ENCODE measurements at places on chromosomes 13 and 19. TPM values are rescaled to one million over a fixed set of nuclear protein-coding genes. Genes with fewer than 3 reads are reported as not detected.

The BRME1 gene
- total RNA-seq = 0.95 TPM

The FBXL3 gene
- total RNA-seq = 62.3 TPM

The LAIR2 gene
- not detected for total RNA-seq

The CD209 gene
- total RNA-seq = 13.5 TPM

The ZSCAN1 gene
- not detected for total RNA-seq

The ATP8B3 gene
- 0.88 TPM for total RNA-seq

The LIM2 gene
- not detected for total RNA-seq

The GNG7 gene
- total RNA-seq = 1.3 TPM

The KLK15 gene
- not detected for total RNA-seq

The FAM216B gene
- total RNA-seq = not detected

The SIX5 gene
- total RNA-seq = 7.9 TPM

The HCN2 gene
- 0.13 TPM for total RNA-seq

The PODNL1 gene
- not detected for total RNA-seq

The ZNF208 gene
- total RNA-seq = 14.9 TPM

The SELENOV gene
- not detected for total RNA-seq

The FSTL3 gene
- 120 TPM for total RNA-seq

The CYP4F11 gene
- 0.60 TPM for total RNA-seq

The RSPH6A gene
- 0.24 TPM for total RNA-seq

The RHPN2 gene
- total RNA-seq = 5.7 TPM

The SLAIN1 gene
- 1.3 TPM for total RNA-seq

The SIN3B gene
- 43.1 TPM for total RNA-seq

The IGFL2 gene
- not detected for total RNA-seq

The TRIM28 gene
- total RNA-seq = 155 TPM

The CYP4F8 gene
- not detected for total RNA-seq

The KLK10 gene
- total RNA-seq = not detected

The PTH2 gene
- total RNA-seq = not detected

The ANKRD24 gene
- 1.2 TPM for total RNA-seq

The KRTDAP gene
- total RNA-seq = not detected

The RNF225 gene
- total RNA-seq = not detected

The ATP8A2 gene
- not detected for total RNA-seq

The RGL3 gene
- total RNA-seq = 8.2 TPM

The ZNF317 gene
- 18.2 TPM for total RNA-seq

The APOC1 gene
- total RNA-seq = 25.1 TPM

The KLK2 gene
- total RNA-seq = not detected

The PLEKHG2 gene
- 18.3 TPM for total RNA-seq

The NTF4 gene
- not detected for total RNA-seq

The LRRC25 gene
- total RNA-seq = 34.7 TPM

The NLRP9 gene
- not detected for total RNA-seq

The NR2F6 gene
- total RNA-seq = 16.9 TPM

The C19orf44 gene
- 6.2 TPM for total RNA-seq

The PLIN4 gene
- 183 TPM for total RNA-seq

The ERICH4 gene
- not detected for total RNA-seq

The KIR3DL2 gene
- not detected for total RNA-seq

The EMP3 gene
- total RNA-seq = 173 TPM

The ZNF568 gene
- total RNA-seq = 5.6 TPM

The PRKCSH gene
- 101 TPM for total RNA-seq

The SBSN gene
- 0.93 TPM for total RNA-seq

The ZNF20 gene
- 1.7 TPM for total RNA-seq

The DIRAS1 gene
- total RNA-seq = 0.32 TPM

The RNF113B gene
- total RNA-seq = not detected

The ADPRHL1 gene
- 0.72 TPM for total RNA-seq

The ZNF773 gene
- total RNA-seq = 8.7 TPM

The GSX1 gene
- total RNA-seq = not detected

The CPAMD8 gene
- 14.2 TPM for total RNA-seq
